ENCODE measurements at places on chromosomes 7 and 10.
A peak's percentile ranks its signal among the peaks of the same experiment; 100 is the strongest.

DNA sequence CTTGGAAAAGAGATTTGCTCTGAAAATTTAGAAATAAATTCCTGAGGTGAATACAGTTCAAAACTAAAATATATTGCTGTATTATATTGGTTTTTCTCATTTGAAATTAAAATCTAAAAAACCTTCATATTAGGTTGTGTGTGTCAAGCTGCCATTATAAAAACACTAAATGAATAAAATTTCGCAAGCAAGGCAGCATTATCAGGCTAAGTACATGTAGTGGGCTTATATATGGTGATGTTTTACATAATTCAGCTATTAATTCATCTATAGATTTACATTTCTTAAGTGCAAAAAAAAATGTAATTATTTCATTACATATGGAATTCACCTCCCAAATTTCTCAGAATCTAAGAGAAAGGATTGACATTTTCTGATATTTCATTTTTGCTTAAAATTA lies 5.3 kb downstream of the MEOX2 start:
- no peak for DNase-seq

DNA sequence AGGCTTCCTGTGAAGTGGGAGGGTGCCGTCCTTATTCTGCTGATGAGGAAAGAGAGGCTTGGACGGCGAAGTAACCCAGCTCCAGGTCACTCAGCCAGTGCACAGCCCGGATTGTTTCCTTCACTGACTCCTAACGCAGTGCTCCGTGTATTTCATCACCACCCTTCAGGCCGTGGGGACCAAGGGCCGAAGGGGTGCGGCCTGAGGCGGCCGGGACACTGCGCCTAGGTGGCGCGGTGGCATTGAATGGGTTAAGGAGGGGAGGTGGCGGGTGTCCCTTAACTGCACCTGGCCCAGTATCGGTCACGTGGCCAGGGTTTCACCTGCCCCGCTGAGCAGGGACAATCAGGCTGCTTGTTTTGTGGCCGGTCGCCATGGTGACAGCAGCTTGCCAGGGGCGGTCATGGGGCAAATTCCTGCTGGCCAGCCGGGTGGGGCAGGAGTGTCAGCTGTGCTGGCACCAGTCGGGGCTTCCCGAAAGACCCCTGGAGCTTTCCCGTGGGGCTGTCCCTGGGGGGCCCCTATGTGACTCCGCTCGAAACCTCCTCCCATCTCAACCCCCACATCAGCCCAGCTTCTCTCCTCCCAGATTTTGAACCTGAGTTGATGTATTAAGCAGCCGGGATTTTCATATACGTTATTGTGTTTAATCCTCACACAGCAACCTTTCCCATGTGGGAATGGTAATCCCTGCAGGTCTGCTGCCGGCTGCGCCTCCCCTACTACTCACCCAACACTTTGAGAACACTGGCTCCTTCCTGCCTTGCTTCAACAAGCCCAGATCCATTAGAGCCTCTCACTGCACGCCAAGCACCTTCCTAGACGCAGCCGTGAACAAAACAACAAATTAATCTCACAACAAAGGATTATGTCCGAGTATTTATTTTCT lies 4.4 kb upstream of the ABHD11 start:
- no peak for DNase-seq

DNA sequence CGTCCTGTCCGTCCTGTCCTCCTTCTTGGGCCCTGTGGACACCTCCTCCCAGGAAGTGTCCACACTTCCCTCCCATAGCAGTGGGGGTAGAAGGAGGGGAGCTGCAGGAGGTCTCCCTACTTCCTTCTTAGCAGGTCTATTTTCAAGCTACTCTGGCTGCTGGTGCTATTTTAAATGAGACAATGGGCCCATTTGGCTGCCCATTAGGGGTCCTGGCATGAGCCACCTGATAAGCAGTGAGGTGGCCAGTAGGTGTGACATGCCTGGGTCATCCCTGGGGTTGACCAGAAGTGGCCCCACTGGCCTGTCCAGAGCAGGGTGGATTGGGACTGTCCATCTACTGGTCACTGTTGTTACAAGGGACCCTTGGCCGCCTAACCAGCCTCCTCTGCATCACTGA lies 75.2 kb downstream of the COL13A1 start:
- DNase-seq, result no peak

GRCh38 chr10:93541402-93542357 lies 24.8 kb upstream of the FFAR4 start:
- DNase-seq, result peak; percentile 43

DNA sequence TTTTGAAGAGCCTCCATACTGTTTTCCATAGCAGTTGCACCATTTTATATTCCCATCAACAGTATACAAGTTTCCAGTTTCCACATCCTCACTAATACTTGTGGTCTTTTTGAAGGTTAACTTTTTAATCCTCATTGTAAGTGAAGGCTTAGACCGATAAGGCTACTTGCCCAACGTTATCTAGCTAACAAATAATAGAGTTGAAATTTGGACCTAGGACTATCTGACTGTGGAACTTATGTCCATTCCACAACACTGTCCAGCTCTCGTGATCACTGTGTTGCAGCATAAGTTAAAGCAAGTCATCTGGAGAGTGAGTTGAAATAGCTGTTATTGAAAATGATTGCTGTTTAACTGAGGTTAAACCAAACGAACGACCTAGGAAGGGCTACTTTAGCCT lies 84.0 kb downstream of the ZNF92 start:
- no peak for DNase-seq
